NCI-H2081 (cell line): ENCODE measurements at places on chromosomes 6 and 20.

DNA sequence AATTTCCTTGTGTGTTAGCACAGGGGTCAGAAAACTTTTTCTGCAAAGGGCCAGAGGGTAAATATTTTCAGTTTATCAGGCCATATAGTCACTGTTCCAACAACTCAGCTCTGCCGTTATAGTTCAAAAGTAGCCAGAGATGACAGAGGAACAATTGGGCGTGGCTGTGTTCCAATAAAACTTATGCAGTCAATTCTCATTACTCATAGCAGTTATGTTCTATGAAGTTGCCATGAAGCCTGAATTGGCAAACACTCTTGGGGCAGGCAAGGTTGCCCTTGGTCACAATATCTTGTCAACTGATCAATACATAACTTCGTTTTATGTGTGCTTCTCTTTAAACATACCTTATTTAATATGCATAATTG, 304.2 kb downstream of the TFAP2C start:
- DNase-seq, result no peak

DNA sequence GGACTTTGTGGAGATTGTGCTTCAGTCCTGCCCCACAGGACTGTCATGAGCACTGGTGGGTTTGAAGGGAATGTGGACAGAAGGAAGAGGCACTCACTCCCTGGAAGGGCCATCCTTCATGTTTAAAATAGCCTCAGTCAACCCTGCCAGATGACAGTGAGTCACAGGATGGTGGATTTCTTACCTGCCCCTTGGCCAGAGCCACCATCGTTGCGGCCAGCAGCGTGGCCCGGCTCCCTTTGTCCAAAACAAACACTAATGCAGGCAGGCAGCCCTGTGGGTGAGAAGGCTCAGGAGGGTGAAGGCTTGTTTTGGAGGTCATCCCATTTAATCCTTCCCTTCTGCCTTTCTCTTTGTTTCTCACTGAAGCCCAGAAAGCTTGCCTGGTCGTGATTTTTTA, 422.7 kb downstream of the CD83 start:
- no peak for DNase-seq

DNA sequence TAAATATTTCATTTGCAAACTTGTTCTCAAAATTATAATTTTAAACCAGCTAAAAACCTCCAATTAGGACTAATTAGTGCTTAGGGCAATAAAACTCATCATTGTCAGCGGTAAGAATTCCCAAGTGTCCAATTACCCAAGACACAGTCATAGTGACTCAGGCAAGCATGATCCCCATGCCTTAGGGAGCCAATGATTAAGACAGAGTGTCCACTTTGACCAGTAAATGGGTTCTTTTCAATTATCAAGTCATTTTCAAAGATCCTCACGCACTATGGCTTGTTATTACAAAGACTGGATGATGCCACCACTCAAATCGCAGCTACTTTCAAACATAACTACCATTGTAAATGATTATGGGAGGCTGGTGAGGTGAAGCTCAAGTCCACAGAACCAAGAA, 114.0 kb downstream of the BFSP1 start:
- DNase-seq, result no peak

GRCh38 chr20:2713285-2713684, 20.7 kb downstream of the EBF4 start:
- DNase-seq, result no peak

DNA sequence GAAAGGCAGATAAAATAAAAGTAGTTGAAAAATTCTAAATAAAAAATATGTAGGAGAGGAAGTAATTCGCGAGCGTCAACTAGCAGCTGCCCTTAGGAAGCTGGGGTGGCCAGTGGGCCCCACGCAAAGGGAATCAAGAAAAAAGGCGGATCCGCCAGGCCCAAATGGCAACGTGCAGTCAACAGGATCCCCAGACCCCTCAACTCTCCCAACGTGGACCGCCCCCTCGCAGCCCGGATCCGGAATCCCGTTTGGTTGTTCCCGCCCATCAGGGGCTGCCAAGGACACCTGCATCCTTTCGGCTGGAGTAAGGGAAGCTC, 296 bp downstream of the DZANK1 start:
- peak; percentile 55 for DNase-seq

DNA sequence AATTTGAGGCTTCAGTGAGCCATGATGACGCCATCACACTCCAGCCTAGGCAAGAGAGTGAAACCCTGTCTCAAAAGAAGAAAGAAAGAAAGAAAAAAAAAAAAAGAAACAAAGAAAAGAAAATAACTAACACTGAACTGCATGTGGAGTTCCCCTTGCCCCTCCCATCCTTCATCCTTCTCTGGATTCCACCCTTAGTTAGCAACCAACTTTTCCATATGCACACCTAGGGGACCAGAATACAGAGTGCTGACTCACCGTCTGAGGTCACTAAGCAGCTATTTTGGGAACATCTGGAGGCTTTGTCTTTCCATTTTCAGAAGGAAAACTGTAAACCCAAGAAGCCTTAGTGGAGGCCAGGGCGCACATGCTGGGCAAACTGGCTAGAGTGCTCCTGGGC, 257.4 kb downstream of the MAFB start:
- DNase-seq, result no peak

- DNase-seq, result no peak
These were observed 47.4 kb upstream of the RNGTT start for GRCh38 chr6:89010825-89011224.
